Foreskin melanocyte (primary cell): ENCODE measurements at places on chromosomes 1 and 21.

DNA sequence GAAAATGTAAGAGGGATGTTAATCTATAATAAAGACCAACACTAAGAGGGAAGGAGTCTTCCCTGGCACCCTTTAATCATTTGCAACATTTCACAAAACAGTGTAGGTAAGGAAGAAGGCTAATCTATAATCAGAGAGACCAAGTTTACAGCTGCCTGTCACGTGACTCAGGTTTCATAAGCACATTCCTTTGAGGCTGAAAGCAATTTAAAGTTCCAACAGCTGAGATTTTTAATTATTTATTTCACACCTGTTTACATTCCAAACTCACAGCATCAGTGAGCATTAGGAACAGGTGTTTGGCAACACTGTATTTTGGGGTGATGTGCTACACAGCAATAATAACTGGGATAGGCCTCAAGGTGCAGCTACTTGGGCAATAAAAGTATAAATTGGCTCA lies 75.7 kb upstream of the PGBD5 start:
- no peak for DNase-seq

DNA sequence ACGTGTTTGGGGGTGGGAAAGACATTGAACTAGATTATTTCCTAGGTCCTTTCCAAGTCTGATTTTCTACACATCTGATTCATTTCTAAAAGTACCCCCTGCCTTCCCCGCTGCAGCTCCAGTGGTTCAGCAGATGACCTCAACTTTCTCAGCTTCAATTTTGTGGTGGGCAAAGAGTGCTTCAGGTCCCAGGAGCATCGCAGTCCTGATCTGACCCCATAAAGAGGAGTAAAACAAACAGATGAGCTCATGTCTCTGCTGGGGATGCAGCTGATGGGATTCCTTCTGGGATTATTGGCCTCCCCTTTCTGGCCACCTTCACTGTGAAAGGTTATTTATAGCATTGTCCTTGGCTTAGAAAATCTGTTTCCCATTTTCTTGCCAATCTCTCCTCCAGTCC lies 337.0 kb upstream of the PLXNA2 start:
- DNase-seq, result no peak

GRCh38 chr1:37509181-37509580 lies 5.4 kb downstream of the MEAF6 start:
- DNase-seq, result no peak

GRCh38 chr1:184493987-184494388 lies 107.2 kb downstream of the C1orf21 start:
- DNase-seq, result no peak

GRCh38 chr1:118934706-118935105 lies 53.4 kb downstream of the TBX15 start:
- no peak for DNase-seq

- no peak for DNase-seq
These were observed 102.6 kb upstream of the PPP2R5A start for GRCh38 chr1:212182579-212182978.

- DNase-seq, result no peak
These were observed 481 bp upstream of the SLAMF1 start for GRCh38 chr1:160647329-160647720.

DNA sequence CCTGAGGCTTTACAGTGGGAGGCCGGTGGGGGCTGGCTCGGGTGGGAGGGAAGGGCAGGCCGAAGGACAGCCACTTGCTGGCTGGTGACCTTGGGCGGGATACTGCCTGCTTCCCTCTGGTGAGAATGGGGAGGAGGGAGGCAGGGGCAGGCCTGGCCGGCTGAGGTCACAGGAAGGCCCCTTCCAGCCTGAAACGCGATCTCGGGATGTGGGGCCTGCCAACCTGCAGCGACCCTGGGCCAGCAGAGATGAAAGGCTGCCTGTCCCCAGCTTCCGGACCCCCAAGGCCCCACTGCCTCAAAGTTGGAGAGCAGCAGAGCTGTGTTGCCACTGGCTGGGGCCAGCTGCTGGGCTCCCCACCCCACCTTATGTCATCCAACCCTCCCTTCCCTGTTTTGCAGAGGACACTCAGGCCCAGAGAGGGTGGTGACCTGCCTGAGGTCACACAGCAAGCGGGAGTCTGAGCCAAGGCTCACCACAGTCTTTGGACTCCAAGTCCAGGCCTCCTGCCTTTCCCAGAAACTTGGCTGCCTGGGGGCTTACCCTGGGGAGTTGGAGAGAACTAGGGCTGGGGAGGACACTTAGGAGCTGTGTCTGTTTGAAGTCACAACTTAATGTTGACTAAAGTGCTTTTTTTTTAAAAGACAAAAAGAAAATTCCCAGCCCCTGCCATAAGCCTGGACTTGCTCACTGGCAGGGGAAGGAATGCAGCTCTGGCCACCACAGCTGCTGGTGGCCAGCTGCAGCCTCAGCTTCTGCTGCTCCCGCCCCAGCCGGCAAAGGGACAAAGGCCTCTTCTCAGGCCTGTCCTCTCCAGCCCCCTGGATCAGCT lies 14.8 kb upstream of the WASF2 start:
- DNase-seq, result no peak

DNA sequence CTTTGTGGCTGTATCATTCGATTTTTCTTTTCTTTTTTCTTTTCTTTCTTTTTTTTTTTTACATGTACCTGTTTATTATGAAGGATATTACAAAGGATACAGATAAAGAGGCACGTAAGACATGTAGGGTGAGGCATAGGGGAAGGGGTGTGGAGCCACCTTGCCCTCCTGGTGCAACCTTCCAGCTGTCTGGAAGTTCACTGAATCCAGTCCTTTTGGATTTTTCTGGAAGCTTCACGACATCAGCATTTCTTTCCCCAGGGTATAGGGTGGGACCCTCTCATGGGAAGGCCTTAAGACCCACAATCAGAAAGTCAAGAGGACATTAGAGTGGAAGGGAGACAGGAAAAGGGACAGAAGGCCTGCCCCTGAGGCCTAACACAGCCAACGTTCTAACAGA lies 30.1 kb upstream of the TGFBR3 start:
- no peak for DNase-seq

DNA sequence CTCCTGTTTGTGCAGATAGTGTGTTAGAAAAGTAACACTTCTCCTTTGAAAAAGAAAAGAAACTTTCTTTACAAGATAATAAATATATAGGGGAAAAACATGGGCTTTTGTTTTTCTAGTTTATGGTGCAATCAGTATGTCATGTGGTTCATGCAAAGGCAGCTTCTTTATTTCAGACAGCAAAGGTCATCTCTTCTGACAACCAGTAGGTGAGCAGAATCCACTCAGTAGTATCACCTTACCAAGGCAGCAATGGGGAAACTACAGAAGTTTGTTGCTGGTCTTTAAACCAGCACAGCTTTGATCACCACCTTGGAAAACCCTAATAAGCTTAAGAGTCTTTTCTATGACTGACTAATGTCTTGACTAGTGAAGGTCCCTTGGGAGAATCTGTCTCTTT lies 13.0 kb upstream of the SAMSN1 start:
- DNase-seq, result no peak

DNA sequence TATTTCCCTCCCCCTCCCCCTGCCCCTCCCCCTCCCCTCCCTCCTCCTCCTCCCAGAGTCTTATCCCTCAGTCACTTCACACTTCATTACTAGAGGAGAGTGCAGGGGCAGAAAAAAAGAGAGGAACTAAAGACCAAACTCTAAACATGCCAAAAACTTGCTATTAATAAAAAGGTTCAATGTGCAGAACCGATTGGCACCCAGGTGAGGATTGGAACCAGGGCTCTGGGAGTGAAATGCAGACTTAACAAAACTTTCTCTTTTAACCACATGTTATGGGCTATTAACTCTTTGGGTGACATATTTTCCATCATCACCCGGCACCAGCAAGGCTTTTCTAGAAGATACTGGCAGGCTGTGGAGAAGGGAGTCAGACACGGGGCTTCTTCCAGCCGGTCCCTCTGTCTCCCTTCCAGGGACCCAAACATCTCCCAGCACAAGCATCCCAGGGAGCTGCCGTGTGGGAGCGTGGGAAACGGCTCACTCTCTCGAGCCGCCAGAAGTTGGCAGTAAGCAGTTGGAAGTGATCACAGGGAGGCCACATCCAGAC lies 13.6 kb downstream of the NID1 start:
- DNase-seq, result no peak

- no peak for DNase-seq
These were observed 41.7 kb downstream of the SFPQ start for GRCh38 chr1:35151220-35151619.

- no peak for DNase-seq
These were observed 129.8 kb downstream of the CYYR1 start for GRCh38 chr21:26443291-26443690.

DNA sequence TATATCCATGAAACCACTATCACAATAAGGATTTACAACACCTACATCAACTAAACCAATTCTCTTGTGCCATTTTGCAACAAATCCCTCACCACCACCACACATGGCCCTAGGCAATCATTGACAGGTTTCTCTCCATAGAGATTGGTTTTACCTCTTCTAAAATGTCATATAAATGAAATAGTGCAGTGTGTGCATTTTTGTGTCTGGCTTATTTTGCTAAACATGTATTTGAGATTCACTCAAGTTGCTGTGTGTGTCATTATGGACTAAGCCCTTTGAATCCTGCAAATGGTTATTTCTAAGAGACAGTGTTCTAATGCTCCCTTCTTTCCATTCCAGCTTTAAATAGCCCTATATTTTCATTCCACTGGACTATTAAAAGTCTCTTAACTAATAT lies 179.7 kb upstream of the LRRC7 start:
- DNase-seq, result no peak

DNA sequence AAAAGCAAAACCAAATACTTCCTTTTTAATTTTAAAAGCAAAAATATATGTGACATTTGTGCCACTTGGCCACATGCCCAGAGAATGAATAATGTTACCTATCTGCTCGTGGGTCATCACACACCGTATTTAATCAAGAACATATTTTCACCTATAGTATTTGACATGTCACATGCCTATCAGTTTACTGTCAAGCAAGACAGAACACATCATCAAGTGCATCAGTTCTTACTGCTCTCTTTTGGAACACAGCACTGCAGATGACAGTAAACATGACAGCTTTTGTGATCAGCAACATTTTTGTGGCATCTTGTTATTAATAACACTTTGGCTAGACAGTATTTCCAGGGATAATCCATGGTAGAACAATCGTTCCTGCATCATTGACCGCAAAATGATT lies 134.4 kb downstream of the LRRC7 start:
- DNase-seq, result no peak

GRCh38 chr1:236455243-236455642 lies 61.2 kb downstream of the EDARADD start:
- DNase-seq, result no peak

GRCh38 chr1:210736713-210737112 lies 397.2 kb downstream of the KCNH1 start:
- DNase-seq, result no peak

GRCh38 chr21:40901691-40902090 lies 54.7 kb upstream of the DSCAM start:
- DNase-seq, result no peak

DNA sequence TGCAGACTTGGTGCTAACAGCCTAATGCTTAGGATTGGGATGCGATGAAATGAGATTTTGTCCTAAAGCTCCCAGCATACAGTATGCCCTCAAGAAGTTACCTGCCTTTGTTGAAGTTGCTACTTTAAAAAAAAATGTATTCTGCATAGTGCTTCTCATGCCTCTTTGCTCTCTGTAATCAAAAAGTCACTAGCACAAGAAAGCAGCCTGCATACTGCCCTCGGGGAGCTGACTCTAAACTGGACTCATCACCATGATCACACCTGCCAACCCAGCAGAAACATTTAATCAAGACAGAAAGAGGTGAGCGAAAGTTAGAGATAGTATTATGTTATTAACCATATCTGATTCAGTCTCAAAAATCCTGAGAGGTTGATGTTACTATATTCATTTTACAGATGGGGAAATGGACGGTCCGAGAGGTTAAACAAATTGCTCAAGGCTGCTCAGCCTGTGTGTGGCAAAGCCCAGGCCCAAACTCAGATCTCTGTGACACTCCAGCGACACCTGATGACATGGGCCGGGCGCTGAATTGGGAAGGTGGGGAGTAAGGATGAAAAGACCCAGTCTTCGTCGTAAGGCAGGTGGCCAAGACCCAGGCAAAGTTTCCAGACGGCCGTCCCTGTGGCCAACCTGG lies 1.1 kb downstream of the BATF3 start:
- DNase-seq, result no peak

DNA sequence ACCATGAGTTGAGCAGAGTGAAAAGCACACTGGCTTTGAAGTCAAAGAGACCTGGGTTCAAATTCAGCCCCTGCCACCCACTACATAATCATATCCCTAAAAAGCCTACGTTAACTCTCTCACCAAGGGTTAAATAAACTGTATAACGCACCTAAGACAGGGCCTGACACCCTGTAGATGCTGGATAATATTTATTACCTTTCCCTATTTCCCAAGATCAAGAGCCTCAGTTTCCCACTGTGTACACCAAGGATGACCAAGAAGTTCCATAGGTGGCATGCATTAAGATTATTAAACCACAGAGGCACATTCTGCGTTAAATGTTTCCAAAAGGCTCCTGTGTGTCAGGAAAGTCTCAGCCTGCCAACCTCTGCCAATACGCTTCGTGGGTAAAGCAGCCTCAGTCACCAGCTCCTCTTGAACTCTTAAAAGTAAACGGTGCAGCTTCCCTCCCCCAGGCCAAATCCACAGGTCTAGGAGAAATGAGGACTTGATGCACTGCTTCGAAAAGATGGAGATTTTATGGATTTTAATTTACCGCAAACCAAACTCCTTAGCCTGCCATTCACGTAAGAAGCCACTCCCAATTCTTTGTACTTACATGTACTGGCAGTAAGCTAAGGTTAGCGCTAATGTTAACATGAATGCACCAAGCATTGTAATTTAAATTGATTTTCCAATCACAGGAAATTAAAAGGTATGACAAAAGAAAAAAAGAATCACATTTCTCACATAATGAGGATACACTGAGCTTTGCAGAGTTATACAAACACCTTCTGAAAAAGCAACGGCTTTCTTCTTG lies 2.6 kb downstream of the USP24 start:
- no peak for DNase-seq

GRCh38 chr21:35075546-35075945 lies 26.4 kb upstream of the RUNX1 start:
- no peak for DNase-seq

- DNase-seq, result no peak
These were observed 36.5 kb upstream of the USH2A start for GRCh38 chr1:216459651-216460207.
